Myocyte (in vitro differentiated cells): ENCODE measurements at places on chromosomes 16 and 17. TPM values are rescaled to one million over a fixed set of nuclear protein-coding genes. Genes with fewer than 3 reads are reported as not detected.
A peak's percentile ranks its signal among the peaks of the same experiment; 100 is the strongest.

GRCh38 chr17:53807286-53807685 is 15.4 kb upstream of the KIF2B start:
- no peak for DNase-seq

TP53TG3 gene
- 0.80 TPM in 1 of 2 replicates, not detected in the other for total RNA-seq

- DNase-seq, result no peak
Measured at GRCh38 chr17:40170325-40170724, 6.9 kb upstream of the RAPGEFL1 start.

EPN3 gene
- not detected in 2 replicates for total RNA-seq

OR3A2 gene
- not detected in 2 replicates for total RNA-seq

- DNase-seq, result peak; percentile 22
Measured at GRCh38 chr16:71254832-71255525, 24.5 kb upstream of the HYDIN start.

NUPR1 gene
- total RNA-seq, result 5.9 and 16.0 TPM in 2 replicates

DNA sequence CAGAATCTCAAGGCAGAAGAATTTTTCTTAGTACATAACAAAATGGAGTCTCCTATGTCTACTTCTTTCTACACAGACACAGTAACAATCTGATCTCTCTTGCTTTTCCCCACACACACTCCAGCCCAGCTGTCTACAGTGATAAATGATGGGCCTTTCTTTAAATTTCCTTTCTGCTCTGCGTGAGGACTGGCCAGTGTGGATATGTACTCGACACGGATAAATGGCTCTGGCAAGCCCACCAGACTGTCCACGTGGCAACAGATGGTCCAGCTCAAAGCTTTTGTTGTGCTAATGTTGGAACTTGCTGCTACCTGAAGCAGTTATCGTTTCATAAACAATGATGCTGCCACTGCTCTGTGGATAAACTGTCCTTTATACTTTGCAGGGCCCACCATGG is 410.7 kb downstream of the TMEM114 start:
- no peak for DNase-seq

DNA sequence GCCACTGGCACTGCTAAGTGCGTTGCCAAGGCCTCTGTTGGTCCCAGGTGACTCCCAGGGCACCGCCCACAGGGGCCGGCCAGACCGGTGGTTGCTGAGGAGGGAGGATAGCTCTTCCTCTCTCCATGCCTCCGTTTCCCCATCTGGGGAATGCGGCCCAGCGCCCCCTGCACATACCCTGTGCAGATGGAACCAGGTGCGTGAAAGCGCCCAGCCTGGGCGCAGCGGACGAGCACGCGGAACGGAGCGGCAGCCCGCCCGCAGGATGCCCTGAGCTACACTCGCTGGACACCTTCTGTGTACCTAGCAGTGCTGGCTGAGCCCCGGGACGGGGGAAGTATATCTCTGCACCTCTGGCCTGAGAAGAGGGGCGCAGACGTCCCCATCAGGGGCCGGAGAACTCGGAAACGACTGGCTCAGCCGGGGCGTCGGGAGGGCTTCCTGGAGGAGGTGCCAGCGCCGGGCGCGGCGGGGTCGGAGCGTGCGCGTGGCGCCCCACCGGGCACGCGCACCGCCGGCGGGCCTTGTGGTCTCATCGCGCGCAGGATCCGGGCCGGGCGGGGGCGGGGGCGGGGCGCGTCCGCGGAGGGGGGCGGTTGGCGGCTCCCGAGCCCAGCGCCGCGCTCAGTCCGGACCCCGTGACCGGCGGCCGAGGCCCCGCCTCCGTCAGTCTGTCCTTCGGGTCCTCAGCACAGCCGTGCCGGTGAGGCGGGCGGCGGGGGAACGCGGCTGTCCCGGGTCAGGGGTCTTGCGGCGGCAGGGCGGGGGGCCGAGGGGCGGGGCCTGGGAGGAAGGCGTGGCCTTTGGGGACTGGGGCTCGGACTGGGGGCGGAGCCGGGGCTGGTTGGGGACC is at the start of the genes CCDC78 and HAGHL:
CCDC78 (minus strand) TSS at position 6 of the 853 bp plus-strand sequence. CDS start 76 bp downstream, outside the sequence.
HAGHL (plus strand) TSS at position 669 of the 853 bp plus-strand sequence. CDS start 404 bp downstream, outside the sequence.
- peak; percentile 67 for DNase-seq

C17orf107 gene
- total RNA-seq, result 0.42 and 0.94 TPM in 2 replicates

GRCh38 chr16:55625843-55626242 is 29.9 kb upstream of the SLC6A2 start:
- no peak for DNase-seq

DNA sequence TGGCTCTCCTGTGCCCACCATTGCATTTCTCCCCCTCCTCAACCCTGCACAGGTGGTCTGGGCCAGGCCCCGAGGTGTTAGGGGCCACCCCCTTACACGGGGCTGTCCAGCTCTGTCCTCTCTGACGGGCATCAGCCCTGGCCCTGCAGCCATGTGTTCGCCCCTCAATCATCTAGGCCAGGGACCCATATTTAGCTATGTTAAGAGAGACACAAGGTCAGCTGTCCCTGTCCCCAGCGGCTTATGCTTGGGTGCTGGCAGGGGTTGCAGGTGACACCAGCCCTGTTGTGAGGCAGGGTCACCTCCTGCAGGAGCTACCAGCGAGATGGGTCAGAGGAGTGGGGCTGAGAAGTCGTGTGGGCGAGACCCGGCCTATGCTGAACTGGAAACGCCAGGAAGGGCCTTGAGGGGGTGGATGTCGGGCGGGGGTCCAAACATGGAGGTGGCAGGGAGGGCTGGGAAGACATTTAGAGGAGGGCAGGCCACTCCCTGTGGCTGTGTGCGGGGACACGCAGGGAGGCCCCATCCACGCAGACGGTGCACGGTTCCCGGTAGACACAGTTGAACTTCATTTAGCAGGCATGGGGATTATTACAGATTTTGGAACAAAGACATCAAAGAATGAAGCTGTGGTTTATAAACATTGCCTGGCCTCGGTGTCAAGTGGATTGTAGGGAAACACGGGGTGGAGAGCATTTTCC is 133.2 kb upstream of the CHMP6 start:
- no peak for DNase-seq
